ENCODE measurements at places on chromosomes 7 and 10.

DNA sequence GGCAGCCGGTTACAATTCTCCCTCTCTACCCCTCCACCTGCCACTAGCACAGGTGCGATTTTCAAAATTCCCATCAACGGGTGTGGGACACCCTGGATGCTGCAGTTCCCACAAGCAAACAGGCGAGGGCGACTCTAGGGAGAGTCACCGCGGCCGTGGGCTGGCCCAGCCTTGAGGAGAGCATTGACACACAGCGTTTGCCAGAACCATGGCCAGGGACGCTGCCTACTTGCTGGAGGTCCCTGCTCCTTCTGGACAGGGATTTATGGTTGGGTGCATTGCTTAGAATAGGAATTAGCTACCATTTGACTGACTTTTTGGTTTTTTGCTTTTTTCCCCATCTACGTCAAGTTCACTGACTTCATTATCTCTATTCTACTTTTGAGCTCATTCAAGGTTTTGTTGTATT, 19.0 kb upstream of the CLDN4 start:
- DNase-seq: peak; percentile 8

DNA sequence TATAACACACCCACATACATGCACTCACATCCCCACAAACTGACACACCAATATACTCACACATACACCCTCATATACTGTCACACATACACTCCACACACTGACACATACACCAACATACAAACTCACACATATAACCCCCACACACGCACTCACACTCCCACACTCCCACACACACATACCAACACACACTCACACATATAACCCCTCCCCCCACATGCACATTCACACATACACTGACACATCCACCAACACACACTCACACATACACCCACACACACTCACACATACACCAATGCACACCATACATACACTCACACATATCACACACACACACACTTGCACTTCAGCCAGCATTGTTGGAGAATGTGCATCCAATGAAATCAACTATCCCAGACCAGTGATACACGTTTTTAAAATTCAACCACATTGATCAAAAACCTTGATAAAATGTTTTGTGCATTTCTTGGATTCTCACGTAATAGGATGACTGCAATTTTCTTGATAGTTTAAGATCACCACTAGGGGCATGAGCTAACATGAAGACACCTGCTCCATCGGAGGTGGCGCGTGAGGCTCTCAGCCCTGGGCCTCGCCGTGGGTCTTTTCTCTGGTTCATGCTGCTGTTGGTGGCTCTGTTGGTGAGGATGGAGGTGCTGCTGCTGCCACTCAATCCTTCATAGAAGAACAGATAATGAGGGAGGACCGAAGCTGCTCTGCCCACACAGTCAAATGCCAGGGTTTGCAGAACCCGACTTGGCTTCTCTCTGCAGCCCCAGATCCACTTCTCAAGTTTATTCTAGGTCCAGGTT, 32.1 kb upstream of the CHST15 start:
- no peak for DNase-seq

DNA sequence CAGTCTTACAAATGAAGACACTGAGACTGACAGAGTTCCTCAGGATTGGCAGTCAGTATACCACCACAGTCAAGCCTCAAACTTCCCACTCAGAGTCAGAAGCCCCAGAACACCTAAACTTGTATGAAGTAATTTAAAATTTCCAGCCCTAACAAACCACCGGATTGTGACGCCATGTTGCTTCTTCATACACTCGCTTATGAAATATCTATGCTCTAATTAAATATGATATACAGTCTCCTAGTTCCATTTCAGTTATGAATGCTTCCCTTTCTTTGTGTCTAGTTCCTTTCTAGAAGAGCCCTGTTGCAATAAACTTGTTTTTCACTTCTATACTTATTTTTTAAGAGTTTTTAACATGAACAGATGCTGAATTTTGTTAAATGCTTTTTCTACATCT, 172.0 kb upstream of the NOBOX start:
- DNase-seq: no peak

GRCh38 chr10:1074748-1075308, 18.6 kb downstream of the WDR37 start:
- no peak for DNase-seq

- DNase-seq: no peak
These were observed 37.1 kb downstream of the RPS24 start for GRCh38 chr10:78070726-78071125.

DNA sequence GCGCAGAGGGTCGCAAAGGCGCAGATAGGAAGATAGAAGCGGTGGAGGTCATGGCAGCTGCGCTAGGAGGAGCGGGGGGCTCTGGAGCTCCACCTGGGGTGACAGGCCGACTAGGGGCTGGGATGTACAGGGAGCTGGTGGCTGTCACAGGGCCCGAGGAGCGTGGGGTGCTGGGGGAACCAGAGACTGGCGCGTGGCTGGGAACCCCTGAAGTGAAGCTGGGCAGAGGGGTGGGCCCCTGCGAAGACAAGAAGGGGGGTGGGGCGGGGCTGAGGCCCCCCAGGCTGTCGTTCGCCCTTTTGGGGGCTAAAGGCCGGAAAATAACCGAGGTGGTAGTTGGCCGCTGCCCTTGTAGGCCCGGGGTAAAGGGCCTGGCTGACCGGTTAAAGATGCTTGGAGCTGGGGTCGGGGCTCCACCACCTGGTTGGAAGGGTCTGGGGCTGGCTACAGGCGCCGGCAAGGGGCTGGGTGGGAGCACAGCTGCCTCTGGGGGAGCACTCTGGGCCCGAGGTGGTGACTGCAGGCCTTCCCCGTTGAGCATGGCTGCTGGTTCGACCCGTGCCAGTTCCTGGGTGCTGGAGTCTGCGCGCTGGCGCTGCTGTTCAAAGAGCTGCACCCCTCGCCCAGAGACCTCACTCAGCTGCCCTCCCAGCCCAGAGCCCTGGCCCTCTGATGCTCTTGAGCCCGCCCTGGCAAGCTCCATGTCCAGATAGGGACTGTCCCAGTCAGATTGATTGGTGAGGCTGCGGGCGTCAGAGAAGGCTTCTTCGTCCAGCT, 6.8 kb upstream of the MYOZ1 start:
- DNase-seq: no peak

DNA sequence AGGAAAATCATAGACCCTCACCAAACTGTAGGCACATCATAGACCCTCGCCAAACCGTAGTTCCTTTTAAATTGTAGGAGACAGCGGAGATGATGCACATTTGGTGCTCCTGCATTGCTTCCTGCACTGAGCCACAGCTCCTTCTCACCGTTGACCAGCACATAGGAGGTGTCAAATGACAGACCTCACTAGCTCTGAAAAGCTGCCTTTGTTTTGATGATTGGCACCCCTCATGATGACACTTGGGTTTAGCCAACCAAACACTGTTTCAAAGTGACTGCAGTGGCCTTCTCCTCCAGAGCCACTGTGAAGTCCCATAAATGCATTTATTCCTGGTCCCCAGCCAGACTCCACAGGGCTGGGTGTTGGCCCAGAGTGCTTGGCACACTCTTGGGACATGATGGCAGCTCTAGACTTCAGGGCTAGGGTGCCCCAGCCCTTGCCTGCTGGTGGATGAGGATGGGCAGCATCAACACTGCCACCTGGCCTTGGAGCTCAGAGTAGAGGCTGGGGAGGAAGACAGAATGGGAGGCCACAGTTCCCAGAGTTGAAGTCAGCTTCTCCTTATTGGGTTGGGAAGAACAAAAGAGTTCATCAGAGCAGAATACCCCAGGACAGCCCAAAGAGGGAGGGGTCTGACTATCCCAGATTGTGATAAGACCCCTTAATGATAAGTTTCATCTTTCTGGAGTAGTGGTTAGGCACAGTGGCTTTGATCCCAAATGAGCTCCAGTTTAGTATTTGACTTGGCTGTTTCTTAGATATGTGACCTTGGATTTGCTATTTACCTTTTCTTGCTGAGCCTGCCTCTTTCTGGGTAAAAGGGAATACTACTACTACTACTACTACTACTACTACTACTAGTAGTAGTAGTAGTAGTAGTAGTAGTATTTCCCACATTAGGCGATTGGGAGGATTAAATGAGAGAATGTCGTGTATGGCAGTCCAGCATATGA, 75.3 kb downstream of the MTPN start:
- DNase-seq: no peak

DNA sequence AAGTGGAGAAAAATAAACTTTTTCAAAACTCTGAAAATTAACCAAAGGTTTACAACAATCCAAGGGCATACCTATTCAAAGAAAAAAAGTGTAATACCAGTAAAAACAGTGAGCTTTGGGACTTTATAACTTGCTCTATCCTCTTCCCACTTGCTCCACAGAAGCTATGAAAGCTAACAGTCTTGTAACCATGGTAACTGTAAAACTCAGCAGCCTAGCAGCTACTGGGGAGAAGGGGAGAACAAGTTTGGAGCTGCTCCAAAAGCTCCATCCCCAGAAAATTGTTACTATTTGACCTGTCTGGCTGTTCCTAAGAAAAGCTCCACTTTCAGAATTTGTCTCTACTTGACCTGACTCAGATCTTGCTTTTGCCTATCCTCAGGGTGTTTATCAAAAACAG, 191.5 kb downstream of the OTUD1 start:
- no peak for DNase-seq

- DNase-seq: no peak
These were observed 590.4 kb downstream of the PHTF2 start for GRCh38 chr7:78389022-78389421.

GRCh38 chr10:58488921-58489320, 23.8 kb upstream of the BICC1 start:
- no peak for DNase-seq

DNA sequence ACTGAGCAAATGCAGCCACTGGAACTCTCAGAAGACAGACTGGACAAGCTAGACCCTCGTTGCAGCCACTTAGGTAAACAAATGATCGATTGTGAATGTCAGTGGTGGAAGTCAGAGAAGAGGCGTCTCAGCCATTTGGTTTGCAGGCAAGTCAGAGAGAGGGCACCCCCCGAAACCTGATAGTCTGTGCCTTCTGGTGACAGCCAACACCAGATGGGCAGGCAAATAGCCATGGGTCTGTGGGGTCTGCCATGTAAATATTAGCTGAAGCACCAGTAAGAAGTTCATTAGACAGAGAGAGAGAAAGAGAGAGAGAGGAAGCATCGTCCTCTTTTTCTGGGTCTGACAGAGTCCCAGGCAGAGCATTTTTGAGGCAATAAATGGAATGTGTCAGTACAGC, 5.4 kb downstream of the PPP1R17 start:
- no peak for DNase-seq

DNA sequence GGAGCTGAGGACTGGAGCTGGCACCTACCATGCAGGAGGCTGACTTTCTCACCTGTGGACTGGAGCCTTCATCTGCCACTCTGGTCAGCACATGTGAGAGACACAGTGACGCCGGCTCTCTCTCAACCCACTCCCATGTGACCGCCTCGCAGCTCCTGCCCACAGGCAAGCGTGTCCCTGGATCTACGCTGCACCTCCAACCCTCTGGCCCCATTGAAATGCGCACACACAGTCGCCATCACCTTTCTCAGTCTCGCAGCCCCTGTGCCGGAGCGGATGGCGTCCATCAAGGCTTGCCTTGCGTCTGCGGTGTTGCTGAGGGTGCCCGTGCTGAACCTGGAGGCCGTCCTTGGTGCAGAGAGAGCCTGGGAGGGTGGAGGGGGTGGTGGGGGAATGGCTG, 242.2 kb upstream of the GRB10 start:
- no peak for DNase-seq

GRCh38 chr7:28533731-28534531, 121.6 kb downstream of the CREB5 start:
- DNase-seq: no peak

GRCh38 chr10:131881104-131881880, 19.5 kb upstream of the PPP2R2D start:
- DNase-seq: no peak

GRCh38 chr7:7816816-7817536, 98.6 kb upstream of the RPA3 start:
- DNase-seq: no peak

DNA sequence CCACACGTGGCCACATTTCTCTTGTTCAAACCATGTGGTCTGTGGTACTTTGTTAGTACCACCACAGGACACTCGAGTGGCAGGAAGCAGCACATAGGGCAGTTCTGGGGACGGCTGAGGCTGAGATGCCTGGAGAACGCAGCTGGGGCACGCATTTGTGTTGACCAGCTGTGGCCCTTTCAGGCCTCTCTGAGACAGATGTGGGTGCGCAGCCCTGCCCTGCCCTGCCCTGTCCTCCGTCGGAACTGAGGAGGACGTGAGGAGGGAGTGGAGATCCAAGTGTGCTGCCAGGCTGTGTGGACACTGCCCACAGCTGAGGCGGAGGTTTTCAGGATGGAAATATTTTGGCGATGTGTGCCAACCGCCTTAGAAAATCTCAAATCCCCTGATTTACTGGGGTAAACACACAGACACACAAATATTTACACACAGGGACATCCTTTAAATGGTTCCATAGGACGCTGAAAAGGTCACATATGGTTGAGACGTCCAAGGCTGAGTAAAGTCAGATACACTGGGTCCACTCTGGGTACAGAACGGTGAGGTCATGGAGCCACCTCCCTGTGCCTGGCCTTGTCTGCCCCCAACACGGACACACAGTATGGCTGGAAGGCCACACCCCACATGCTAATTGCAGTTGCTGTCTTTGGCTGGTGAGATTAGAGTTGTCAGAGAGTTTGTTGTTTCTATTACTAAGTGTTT, 14.8 kb downstream of the BHLHA15 start:
- no peak for DNase-seq

DNA sequence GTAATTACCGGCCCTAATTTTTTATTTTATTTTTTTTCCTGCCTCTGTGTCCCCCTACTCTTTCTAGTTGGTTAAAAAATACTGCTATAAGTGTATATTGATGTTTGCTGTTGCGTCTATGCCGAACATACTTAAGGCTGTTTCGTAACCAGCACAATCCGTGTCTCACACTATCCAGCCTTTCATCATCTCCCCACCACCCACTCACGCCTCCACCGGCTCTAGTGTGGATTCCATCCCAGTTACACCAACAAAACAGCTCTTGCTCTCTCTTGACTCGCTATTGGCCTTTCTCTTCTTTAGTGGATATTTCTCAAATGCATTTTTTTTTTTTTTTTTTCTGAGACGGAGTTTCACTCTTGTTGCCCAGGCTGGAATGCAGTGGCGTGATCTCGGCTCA, 70.1 kb upstream of the CAMK1D start:
- no peak for DNase-seq

DNA sequence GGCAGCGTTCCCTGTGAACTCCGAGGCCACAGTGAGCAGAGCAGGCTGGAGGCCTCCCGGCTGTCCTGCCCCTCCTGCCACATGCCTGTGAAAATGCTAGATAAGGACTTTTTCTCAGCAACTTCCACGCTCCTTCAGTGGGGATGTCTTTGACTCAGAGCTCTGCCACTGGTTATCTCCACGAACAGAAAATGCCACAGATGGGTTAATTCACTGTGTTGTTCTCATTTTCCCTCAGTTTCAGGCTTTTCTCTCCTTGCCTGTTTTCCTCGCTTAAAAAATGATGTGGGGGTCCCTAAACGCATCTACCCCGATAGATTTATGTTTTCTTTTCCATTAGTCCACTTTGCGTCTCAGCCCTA, 51.3 kb downstream of the IKZF1 start:
- DNase-seq: no peak

DNA sequence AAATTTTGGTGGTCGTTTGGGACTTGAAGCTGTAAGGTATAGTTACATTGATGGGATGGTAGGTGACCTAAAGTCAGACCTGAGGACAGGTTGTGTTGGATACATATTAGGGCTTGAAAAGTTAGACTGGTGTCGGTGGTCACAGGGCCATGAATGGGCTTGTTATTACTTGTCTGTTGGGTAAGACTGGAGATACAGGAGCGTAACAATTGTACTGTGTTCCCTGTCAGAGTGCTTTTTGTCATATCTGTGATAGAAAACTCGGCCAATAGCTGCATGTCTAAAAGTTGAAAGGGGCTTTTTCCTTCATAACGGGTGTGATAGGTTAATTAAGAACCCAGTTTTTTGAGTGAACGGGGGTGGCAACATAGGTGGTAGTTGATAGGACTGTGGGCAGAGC, 13.5 kb upstream of the CHST3 start:
- DNase-seq: no peak

Data from GM12864 (cell line).